ENCODE measurements at places on chromosomes 13 and 19.

DNA sequence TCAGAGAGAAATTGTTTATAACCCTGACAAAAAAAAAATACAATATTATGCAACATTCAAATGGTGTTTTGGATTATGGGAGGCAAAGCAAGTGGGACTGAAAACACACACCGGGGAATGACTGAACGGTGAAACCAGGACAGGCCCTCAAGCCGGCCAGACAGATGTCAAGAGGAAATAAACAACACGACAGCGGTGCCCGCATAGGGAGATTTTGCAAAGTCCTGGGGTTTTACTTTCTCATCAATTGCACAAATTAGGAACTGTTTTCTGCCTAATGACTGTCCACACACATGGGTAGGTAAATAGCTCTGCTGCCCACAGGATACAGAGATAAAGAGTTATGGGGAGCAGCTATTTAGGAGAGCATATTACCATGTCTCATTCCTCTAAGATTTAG is 134.5 kb downstream of the IRS2 start:
- no peak for DNase-seq

- no peak for DNase-seq
Observed at GRCh38 chr13:113397608-113398425, 33.9 kb upstream of the GRTP1 start.

- DNase-seq, result peak; percentile 58
Observed at GRCh38 chr19:18915639-18916038, 3.5 kb downstream of the COPE start.

GRCh38 chr13:107342747-107343146 is 774.8 kb upstream of the ARGLU1 start:
- no peak for DNase-seq

DNA sequence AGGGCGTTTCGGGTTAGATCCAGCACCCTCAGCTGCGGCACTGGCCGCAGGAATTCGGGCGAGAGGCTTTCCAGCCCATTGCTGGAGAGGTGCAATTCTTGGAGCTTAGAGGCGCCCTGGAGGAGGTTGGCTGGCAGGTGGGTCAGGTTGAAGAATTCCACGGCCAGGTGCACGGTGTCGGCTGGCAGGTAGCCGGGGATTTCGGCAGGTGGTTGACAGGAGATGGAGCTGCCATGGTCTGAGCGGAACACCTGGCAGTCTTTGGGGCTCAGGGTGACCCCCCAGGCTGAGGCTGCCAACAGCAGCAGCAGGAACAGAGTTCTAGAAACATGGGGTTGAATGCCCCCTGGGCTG is 1.3 kb downstream of the LRG1 start:
- no peak for DNase-seq

DNA sequence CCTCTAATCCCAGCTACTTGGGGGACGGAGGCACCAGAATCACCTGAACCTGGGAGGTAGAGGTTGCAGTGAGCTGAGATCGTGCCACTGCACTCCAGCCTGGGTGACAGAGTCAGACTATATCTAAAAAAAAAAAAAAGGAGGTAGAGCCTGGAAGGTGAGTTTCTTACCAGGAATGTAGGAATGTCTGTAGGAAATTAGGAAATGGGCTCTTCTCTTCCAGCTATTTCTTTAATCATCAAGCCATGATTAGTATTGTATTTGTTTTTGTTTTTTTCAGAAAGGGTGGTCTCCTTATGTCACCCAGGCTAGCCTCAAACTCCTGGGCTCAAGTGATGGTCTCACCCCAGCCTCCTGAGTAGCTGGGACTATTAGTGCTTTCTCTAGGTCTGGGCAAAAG is 26.3 kb upstream of the SERP2 start:
- no peak for DNase-seq

DNA sequence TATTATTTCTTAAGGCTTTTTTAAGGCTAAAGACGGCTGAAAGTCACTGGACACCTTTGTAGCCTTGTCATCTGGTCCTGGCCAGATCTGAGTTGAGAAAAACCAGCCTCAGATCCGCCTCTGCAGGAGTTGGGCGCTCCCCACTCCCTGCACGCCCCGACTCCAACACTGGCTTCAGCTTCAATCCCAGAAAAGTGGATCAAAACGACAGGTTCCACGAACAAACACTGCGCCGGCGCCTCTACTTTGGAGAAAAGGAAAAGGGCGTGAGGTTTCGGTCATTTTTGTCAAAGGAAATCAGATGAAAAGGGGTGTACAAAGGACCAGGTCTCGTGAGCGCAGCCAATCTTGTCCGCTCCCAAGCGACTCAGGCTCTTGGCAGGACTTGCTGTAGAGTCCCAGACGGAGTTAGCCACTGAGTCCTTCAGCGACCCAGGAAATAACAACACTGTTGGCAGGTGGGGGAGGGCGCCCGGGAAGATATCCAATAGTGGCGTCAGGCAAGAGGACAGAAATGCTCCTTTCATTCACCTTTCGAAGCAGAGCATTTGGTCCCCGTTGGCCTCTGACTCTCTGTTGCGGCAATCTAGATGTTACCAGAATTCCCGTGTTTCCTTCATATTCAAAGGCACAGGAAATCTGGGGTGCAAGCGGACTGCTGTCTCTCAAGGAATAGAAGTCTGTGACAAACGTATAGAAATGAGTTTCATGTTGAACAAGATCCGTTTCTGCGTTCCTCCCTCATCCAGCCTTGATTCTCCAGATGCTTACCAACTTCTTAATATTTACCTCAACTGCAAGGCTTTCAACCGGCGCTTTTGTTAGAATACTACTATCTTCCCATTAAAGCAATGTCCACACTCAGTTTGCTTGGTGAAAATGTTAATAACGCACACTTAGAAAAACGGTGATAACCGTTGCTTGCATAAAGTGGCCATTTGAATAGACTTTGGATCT is 1.8 kb upstream of the CCNA1 start:
- DNase-seq, result no peak

DNA sequence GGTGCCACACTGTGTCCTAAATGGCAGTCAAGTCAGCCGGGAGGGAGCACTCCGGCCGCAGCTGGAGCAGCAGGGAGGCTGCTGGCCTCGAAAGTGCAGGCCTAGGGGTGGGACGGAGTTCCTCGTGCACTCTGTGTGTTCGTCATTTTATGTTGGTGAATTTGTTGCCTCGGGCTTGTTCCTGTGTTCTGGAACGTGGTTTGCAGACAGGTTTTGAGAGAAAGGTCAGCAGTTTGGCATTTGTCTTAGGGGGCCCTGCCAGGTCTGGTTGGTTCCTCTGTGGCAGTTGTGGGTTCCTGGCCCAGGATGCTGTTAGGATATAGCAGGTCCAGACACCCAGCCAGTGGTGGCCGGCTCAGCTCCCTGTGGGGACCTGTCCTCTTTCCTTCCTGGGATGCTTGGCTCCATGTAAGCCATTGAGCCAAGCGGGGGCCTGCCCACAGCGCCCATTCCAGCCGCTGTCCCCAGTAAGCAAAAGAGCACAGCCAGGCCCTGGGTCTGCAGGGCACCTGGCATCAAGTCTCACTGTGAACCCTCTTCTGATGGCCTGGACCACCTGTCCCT is 30.0 kb downstream of the MPHOSPH8 start:
- no peak for DNase-seq

GRCh38 chr13:59424661-59425060 is 739.1 kb downstream of the DIAPH3 start:
- no peak for DNase-seq

- no peak for DNase-seq
Observed at GRCh38 chr13:73683746-73684145, 450.5 kb downstream of the KLF12 start.

DNA sequence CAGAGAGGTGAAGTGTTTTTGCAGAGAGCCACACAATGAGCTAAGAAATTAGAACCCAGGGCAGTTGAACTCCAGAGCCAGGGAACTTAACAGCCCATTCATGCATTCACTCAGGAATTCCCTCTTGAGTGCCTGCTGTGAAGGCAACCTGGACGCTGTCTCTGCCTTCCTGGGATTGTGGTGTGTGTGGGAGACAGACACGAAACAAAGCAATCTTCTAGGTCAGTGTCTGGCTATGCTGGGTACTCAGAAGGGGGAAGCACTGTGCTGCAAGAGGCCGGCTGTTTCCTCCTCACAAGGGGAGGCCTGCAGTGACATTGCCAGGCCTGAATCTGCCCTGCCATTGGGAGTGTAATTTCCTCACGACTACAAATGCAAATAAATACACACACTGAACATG is 9.7 kb downstream of the BCKDHA start:
- no peak for DNase-seq

DNA sequence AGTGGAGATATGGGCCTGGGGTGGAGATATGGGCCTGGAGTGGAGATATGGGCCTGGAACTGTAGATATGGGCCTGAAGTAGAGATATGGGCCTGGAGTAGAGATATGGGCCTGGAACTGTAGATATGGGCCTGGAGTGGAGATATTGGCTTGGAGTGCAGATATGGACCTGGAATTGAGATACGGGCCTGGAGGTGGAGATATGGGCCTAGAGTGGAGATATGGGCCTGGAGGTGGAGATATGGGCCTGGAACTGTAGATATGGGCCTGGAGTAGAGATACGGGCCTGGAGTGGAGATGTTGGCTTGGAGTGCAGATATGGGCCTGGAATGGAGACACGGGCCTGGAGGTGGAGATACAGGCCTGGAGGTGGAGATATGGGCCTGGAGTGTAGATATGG is 402 bp downstream of the KIR3DL3 start:
- DNase-seq, result no peak

GRCh38 chr19:47510516-47511127 is 4.2 kb downstream of the NAPA start:
- DNase-seq, result no peak

- DNase-seq, result no peak
Observed at GRCh38 chr13:33132644-33133440, 116.6 kb downstream of the KL start.

DNA sequence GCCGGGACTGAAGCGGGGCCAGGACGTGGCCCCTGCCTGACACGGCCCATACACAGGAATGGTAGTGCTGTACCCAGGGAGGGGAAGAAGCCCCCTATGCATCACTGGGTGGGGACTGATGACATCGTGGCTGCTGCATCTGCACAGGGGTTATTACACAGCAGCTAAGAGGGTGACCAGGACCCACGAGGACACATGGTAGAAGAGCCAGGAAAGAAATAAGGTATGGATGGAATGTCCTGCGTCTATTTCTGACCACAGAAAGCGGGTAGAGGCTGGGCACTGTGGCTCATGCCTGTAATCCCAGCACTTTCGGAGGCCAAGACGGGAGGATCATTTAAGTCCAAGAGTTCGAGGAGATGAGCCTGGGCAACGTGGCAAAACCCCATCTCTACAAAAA is 24.1 kb downstream of the DCAF15 start:
- DNase-seq, result no peak

GRCh38 chr19:16075430-16076153 is 703 bp upstream of the TPM4 start:
- peak; percentile 39 for DNase-seq

GRCh38 chr19:56718231-56718630 is 46.7 kb upstream of the ZNF835 start:
- DNase-seq, result no peak

DNA sequence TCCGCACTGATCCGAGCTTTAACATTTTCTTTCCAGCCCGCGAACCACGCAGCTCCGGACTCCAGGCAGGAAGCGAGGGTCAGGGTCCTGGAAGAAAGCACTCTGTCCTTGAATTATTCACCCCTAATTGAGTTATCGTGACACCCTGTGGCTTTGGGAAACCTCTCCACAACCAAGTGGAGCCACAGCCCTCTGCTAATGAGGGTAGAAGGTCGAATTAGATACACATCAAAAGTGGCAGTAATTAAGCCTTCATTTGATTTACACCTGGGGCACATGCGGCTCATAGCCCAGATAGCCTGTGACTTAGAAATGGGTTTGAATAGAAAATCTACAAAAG is 15.9 kb upstream of the RNF17 start:
- no peak for DNase-seq

- DNase-seq, result no peak
Observed at GRCh38 chr19:49359851-49360820, 2.1 kb downstream of the TEAD2 start.

DNA sequence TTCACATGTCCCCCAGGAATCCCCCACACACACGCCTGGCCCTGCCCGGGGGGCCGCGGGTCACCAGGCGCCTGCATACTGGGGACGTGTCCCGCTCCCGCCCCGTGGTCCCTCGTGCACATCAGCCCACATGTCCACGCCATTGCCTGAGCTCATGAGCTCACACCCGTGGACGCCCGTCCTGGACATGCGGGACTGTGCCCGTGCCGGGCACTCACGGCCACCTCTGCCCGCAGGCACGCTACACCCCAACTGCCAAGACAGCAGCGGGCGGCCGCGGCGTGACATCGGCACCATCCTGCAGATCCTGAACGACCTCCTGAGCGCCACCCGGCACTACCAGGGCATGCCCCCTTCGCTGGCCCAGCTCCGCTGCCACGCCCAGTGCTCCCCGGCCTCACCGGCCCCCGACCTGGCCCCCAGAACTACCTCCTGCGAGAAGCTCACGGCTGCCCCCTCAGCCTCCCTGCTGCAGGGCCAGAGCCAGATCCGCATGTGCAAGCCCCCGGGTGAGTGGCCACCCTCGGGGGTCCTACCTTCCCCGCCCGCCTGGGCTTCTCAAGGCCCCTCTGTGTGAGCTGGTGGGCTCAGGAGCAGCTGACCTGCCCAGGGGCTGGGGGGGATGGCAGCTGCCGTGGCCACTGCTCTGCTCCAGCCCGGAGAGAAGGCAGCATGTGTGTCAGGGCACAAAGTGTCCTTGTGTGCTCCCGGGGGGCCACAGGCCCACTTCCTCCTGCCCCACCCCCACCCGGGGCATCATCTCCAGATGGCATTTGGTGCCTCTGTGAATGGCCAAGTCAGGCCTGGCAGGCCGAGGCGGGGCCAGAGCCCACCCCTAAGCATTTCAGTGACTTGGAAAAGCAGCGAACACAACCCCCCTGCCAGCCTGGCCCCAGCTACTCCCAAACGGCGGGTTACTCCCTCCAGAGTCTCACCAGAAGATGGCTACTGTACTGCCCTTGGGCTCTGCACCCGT is 7.1 kb downstream of the MIDN start:
- no peak for DNase-seq

GRCh38 chr13:33349986-33350826 is 64.7 kb upstream of the STARD13 start:
- no peak for DNase-seq

GRCh38 chr19:6660930-6661329 is 9.0 kb downstream of the TNFSF14 start:
- DNase-seq, result no peak

DNA sequence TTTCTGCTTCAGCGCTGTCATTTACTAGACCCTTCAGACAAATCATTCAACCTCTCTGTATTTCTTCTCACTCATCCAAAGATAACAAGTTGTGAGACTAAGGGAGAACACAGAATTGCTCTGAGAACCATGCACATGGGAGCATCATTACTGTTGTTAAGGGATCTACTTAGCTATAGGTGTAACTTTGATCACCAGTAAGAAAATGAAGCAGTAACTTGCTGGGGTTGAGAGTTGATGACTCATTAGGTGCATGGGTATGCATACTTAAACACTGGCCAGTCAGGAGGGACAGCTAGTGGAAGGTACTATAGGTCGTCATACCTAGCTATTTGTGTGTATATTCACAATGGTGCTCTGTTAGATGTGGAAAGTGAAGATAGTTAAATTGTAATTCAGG is 61.5 kb downstream of the B3GLCT start:
- no peak for DNase-seq

Data from stimulated activated CD8-positive, alpha-beta memory T cell treated with anti-CD3 and anti-CD28 coated beads, Interleukin-4, amount 100 ng/mL, for 48 hours (primary cell).